ENCODE measurements at places on chromosomes 2 and 18.

GRCh38 chr2:112332123-112332696 is 56.8 kb downstream of the ZC3H6 start:
- no peak for DNase-seq

GRCh38 chr2:23007631-23008235 is 377.2 kb upstream of the KLHL29 start:
- no peak for DNase-seq

GRCh38 chr18:66735933-66736332 is 132.0 kb upstream of the CDH19 start:
- DNase-seq = no peak

DNA sequence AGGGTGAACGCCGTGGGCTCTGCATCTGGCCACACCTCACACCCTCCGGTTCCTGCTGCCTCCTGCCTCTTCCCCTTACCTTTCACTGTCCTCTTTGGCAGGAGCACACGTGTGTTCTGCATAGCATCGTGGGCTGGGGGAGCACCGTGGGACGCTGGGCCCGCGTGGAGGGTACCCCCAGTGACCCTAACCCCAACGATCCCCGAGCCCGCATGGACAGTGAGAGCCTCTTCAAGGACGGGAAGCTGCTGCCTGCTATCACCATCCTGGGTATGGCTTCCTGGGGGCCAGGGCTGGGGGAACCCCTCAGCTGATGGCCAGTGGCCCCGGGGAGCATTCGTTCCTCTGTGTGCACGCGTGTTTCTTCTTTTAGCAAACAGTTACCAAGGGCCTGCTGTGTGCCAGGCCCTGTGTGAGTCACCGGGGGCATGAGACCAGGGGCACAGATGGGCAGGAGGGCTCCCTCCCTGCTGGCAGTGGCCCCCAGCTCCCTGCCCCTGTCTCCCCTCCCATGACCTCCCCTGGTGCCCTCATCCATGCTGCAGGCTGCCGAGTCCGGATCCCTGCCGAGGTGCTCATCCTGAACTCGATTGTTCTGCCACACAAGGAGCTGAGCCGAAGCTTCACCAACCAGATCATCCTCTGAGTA is 7.6 kb downstream of the GMPPA start:
- DNase-seq = no peak

Measured in anterior cingulate cortex (tissue), 58 donors.